ENCODE measurements at places on chromosomes 1 and 21.

DNA sequence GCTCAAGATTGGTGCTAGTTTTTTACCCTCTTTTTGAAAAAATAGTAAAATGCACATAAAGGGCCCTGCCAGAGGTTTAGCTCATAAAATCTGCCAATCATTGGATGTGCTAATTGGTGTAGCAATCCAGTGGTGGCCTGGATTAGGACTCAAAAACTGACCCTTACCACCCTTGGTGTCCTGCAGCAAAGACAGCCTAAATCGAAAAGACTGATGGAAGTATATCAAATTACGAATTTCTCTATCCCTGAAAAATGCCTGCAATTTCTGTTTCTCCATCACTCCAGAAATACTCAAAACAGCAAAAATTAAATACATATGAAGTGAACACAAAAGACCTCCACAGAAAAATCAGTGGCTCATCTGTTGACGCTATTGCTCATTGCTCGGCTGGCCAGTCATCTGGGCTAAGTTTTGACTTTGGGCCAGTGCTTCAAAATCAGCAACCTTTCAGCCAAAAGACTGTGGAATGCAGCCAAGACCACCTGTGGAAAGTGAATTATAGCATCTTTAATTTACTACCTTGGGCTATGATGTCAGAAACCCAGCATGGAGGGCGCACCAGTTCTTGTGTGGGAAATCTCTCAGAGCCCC lies 30.0 kb downstream of the WLS start:
- DNase-seq = no peak

GRCh38 chr1:153251562-153251961 lies 7.9 kb upstream of the LORICRIN start:
- no peak for DNase-seq

DNA sequence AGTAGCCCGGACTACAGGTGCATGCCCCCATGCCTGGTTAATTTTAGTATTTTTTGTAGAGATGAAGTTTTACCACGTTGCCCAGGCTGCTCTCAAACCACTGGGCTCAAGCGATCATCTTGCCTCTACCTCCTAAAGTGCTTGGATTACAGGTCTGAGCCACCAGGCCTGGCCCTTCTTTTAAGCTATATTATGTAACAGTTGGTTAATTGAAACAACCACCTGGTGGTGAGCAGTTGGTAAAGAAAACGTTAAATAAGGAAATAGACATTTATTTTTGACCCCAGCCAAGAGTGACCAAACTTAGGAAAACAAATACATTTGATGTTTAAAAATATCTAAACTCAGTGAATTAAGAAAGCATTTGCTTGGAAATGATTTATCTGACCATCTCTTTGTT lies 12.1 kb upstream of the PDC start:
- DNase-seq = no peak

GRCh38 chr1:15731735-15732685 lies 4.0 kb upstream of the SLC25A34 start:
- no peak for DNase-seq

DNA sequence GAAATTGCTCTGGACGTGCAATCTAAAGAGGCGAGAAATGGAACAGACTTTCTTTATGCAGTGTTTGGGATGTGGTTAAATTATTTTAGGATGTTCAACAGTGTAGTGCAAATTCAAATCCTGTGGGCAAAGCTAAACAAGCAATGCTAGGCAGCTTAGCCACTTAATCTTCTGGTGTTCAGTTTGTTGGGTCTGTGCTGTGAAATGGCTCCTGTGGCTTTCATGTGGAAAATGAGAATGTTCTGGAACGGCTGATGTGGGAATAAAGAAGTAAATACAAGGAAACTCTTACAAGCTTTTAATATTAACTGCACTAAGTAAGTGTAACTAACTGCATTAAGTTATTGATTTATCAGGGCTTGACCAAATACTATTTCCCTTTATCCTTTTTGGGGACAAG lies 766.6 kb downstream of the ADGRL2 start:
- no peak for DNase-seq

DNA sequence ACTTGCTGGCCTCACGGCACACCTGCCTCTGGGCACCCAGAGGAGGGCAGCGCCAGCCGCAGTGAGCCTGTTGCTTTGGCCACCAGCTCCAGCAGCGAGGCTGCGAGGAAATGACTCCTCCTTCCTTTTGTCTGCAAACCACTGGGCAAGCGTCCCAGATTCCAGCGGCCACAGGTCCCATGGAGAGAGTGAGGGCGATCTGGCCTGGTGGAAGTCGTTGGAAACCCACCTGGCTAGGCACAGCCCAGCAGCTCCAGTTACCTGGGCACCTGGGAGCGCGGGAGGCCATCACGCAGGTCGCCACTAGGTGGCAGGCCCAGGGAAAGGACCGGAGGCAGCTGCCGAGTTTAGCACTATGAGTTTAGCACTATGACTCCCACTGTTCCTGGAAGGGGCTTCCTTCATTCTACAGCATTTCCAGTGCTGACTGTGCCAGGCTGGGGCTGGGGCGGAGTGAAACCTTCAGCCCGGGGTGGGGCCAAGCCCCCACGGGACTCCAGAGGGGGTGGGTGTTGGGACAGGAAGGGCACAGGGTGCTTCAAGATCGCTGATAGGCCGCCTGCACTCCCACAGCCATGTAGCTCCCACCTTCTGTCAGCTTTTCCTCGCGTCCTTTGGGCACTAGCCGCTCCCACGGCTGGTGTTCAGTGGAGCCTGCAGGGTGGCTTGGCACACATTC lies 1.1 kb upstream of the ESPN start:
- peak; percentile 70 for DNase-seq

DNA sequence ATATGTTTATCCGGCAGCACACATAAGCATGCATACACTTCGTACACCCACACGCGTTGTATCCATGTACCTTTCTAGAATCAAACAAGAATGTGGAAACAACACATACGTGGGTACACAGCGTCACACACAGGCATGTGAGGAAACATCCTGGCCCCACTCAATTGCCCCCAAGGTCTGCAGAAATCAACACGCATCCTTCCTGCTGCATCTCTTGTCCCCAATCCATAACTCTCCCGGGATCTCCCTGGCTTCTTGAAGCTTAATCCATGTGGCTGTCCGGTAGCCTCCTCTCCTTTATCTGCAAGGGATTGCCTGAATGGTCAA lies 5.5 kb upstream of the TBX15 start:
- no peak for DNase-seq

GRCh38 chr1:9380711-9381110 lies 88.0 kb downstream of the SPSB1 start:
- DNase-seq = no peak

DNA sequence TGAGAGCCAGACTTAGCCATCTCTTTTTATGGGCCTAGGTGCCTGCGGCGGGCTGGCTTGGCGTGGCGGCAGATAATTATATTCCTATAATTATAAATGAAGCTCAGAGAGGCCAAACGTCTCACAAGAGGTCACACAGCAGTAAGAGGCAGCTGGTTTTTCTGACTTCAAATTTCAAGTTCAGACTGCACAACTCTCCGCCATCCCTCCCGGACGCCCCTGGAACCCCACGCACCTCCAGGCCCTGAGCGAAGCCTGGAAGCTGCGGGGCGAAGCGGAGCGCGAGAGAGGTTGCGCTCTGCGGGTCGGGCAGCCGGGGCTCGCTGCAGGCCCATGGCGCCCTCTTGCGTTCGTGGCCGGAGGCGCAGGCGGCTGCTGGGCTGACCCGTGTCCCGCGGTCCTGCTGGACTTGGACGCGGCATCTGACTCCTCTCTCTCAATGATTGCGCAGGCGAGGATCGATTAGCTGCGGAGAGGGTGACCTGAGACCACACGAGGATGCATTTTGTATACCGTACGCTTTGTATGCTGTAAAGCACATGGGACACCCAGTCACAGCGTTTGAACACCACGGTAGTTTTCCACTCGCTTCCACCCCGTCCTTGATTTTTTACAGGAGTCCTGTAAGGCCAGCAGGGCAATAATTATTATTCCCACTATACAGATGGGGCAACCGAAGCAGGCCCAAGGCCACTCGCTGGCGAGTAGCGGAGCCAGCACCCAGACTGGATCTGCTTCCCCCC lies 272.7 kb downstream of the FOXD2 start:
- DNase-seq = peak; percentile 46

DNA sequence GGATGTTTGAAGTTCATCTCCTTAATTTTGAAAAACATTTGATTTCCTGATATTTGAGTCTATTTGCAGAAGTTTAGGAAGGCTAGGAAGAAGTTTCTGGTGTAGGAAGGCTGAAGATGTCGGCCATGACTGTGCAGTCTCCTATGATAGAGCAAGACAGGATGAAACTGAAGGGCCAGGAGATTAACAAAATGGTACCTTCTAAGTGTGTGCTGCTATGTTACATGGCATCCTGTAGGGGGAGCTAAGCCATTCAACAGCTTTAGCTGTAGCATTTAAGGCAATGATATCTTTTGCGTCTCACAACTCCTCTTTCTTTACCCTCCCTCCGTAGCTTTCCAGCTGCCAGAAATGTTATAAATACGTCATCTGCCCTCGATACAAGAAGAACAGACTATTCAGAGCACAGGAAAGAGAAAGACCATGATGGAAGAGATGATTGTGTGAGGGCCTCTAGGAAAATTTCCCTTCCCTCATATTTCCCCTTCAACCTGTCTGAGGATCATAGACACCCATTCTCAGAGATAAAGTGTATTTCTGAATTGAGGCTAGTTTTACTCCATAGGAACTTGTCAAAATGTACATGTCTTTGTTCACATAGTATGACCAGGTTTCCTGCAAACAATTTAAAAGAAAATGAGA lies 61.1 kb downstream of the XCL1 start:
- no peak for DNase-seq

DNA sequence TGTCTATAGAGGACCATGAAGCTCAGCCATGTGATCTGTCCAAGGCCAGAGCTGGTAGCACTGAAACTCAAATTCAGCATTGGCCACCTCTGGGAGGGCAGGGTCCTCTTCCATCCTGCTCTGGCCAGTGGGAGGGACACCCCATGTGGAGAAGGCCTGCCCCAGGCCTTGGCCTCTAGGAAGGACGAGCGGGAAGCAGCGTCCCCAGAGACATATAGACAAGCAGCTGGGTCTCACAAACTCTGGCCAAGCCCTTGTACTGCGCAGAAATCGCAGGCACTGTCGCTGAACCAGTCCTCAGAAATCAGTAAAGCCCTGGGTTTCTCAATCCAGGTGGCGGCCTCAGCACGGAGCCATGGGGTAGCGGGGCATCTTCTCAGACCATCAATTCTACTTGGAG lies 180.7 kb downstream of the HIVEP3 start:
- no peak for DNase-seq

DNA sequence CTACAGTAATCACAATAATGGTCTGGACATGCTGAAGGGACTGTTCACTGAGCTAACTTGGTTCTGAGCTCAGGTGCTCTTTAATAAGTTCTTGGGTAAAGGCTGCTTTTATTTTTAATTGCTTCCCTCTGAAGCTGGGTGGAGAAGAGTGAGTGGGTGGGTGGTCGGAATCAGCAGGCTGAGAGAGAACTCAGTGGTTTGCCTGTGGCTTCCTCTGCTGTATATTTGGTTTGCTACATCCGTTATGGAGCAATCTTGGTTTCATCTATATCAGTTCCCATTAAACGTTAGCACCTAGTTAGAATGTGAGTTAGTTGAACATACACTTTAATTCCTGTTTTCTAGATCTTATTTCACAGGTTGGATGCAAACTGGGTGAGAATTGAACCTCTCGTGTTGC lies 23.3 kb downstream of the CNIH4 start:
- peak; percentile 32 for DNase-seq

GRCh38 chr1:31679676-31680230 lies 24.1 kb downstream of the COL16A1 start:
- DNase-seq = no peak

DNA sequence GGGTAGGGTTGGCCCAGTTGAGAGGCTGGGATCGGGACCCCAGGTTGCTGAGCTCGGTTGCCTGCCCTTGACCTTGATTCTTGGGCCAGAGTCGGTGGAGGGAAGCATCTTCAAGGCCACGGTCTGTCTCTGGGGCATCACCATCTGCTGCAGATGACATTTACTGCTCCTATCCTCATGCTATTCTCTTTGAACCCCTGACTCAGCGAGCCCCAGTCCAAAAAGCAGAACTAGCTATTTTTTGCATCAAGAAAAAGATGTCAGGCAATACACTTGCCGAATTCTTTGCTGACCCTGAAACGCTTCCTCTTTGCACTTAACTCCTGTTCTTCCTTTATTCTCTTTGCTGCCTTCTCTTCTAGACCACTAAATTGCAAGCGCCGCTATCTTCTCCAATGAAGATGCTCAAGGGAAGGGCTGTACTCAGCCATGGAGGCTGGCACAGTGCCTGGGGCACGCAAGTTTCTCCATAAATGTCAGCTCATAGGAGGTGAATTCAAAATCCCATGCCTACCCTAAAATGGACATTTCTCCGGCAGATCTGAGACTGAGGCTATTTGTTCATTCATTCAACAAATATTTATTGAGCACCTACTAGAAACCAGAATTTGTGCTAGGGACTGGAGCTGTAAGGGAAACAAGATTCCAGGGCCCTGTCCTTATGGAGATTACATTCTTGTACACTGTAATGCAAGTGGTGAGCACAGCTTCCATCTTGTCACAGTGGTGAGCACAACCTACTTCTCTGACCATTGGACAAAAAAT lies 20.5 kb upstream of the CAPZB start:
- DNase-seq = no peak

DNA sequence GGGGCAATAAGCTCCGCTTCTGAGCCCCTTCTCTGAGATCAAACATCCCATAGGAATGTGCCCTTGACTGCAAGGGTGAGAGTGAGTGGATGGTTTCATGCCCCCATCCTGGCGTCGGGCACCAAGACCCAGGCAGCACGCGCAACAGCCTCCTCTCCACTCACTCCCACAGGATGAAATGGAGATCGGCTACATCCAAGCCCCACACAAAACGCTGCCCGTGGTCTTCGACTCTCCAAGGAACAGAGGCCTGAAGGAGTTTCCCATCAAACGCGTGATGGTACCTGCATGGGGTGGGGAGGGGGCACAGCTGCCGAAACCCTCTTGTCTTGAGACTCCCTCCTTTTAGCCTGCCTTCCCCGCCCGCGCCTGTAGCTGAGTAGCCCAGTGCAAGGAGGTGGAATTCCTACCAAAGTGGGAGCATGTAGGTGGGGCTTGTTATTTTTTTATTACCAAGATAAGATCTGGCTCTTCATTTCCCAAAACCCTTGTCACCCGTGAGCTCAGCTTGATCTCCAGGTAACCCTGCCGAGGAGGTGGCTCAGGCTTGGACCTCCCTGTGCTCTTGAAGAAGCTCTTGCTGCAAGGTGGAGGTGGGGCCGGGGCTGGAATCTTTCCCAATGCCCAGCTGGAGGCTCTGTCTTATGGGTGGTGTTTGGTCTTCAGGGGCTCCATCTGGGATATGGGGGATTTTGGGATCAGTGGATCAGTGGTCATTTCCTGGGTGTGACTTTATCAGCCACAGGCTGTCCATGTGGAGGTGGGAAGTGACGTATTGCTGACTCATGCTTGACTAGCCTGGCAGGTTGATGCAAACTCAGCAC lies 24.0 kb upstream of the PADI6 start:
- DNase-seq = no peak

Measured in activated CD4-positive, alpha-beta T cell treated with anti-CD3 and anti-CD28 coated beads, Interleukin-2, amount 50 U/mL, for 4 hours (primary cell).